ENCODE measurements at places on chromosomes 1 and 21.

GRCh38 chr21:44985441-44986401 lies 45.9 kb downstream of the SLX9 start:
- DNase-seq, result no peak

DNA sequence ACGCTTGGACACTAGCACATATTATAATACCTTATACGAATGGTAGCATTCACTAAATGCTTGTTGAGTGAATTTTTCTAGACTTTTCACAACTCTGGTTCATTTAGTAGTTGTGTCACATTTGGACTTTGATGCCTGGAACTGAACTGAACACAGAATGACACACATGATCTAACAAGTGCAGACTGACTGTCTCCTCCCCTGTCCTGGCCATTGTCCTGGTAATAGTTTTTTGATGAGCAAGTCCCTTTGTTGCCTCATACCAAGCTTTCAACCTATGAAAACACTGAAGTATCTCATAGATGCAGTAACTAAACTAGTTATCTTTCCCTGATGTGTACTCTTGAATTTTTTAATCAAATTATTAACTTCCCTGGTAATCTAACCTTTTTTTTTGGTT lies 66.4 kb downstream of the LRRC8D start:
- no peak for DNase-seq

GRCh38 chr1:55868026-55868425 lies 652.9 kb upstream of the USP24 start:
- DNase-seq, result no peak

DNA sequence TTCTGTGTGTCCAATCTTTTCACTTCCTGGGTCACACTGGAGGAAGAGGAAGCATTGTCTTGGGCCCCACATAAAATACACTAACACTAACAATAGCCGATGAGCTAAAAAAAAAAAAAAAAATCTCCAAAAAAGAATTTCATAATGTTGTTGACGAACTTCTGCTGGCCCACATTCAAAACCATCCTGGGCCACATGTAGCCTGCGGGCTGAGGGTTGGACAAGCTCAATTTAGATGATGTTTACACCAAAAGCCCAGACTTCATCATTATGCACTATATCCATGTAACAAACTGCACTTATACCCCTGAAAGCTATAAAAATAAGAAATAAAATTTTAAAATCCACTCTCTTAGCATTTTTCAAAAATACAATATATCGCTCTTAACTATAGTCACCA lies 187.8 kb upstream of the PTBP2 start:
- no peak for DNase-seq

DNA sequence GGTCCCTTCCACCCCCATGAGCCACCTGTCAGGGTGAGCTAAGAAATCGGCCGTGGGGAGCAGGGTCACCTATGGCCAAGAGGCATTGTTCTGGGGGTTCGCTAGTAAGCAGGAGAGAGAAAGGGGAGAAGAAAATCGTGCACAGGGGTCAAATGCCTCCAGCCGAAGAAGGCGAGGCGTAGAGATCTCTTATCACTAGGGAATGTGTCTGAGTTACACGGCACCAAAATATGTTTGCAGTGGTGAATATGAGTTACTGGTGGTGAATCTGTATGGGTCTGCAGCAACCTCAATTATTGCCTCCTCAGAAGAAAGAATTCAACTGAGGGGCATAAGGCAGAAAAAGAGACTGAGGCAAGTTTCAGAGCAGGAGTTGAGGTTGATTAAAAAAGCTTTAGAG lies 54.2 kb upstream of the RABGAP1L start:
- DNase-seq, result no peak

DNA sequence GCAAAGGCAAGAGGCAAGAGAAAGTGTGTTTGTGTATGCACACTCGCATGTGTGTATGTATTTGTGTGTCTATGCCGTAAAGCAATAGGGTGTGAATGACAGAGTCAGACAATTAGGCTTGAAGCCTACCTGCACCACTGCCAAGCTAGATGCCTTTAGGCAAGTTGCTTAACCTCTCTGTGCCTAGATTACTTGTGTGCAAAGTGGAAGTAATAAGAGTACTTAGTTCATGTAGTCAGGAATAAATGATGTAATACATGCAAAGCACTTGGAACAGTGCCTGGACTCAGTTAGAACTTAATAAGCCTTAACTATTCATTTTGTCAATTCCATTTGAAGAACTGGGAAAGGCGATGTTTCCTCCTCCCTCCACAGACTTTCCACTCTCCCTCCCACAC lies 31.7 kb downstream of the LAMB3 start:
- no peak for DNase-seq

DNA sequence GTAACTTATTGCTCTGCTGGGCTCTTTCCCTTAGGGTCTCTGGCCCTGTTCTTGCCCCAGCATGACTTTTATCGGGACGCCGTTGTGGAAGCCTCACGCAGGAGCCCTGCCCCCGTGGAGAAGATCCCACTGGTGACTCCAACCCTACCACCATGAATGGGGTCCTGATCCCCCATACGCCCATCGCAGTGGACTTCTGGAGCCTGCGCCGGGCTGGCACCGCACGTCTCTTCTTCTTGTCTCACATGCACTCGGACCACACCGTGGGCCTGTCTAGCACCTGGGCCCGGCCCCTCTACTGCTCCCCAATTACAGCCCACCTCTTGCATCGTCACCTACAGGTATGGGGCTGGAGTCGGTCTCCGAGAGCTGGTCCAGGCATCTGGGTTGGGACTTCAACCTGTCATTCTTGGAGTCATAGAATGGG lies 322 bp downstream of the DCLRE1B start:
- no peak for DNase-seq

DNA sequence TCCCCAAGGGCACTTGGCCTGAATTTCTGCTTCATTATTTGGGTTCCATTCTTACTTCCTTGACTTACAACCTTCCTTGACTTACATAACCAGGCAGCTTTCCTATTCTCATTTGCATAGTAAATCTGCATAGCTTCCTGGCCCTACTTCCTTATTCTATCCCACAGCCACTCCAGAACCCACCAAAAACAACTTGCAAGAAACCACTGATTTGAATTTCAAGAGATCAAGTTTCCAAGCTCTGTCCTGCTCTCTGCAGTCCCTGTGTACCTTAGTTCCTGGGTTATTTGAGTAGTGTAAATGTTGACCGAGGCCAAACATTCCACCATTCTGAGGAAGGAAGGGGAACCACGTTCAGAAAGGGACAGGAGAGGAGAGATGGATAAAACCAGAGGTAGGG lies 603.3 kb downstream of the PTPRC start:
- no peak for DNase-seq

DNA sequence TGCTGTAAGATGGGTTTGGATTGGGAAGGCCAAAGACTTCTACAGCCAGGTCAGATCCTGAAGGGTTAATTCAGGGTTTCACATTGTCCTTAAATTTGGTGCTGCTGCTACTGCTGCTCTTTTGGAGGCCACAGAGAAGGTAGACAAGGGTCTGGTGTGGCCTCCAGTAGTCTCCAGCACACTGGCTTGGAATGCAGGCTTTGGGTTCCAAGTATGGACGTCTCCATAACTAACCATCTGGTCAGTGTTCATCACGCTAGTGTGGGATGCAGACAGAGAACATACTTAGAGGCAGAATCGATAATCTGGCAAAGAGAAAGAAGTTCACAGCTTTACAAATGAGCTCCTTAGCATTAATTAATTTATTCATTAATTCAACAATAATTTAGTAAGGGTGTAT lies 154.1 kb downstream of the ZBTB18 start:
- DNase-seq, result no peak

DNA sequence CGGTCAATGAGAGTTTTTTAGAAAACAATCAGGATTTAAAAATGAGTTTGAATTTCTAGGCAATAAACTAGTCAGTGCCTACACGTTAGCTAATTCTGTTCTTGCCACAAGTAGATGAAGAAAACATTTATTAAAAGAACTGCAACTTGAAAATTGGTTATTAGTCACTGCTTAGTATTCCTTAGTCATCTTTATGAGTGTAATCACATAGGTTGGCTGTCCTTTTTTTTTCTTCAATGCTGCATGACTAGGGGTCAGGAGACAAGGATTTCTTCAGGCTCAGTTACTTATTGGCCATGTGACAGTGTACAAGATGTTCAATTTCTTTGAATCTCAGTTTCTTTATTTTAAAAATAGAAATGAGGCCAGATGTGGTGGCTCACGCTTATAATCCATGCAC lies 17.1 kb downstream of the SOAT1 start:
- DNase-seq, result peak; percentile 72

DNA sequence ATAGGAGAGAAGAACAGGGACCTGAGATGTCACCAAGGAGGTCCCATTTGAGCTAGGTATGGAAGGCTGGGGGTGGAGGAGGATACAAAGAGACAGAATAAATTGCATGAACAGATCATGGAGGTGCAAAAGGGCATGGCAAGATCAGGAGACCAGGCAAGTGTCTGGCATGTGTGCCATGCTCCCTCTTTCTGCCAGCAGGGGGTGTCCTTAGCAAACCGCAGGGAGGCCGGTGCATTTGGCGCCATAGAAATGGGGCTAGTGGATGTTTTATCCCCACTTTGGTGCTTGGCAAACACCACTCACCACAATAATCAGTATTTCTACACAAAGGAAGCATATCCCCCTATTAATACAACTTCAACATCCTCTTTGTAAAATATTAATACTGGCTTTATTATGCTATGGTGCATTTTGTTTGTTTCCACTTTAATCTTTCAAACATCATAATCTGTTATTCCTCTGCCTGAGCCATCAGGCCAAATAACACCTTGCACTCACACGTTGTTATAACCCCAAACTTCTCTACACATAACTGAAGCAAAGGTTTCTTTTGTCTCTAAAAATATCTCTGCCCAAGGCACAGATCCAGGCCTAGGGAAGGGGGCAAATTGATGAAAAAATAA lies 25.9 kb downstream of the S100A6 start:
- no peak for DNase-seq

DNA sequence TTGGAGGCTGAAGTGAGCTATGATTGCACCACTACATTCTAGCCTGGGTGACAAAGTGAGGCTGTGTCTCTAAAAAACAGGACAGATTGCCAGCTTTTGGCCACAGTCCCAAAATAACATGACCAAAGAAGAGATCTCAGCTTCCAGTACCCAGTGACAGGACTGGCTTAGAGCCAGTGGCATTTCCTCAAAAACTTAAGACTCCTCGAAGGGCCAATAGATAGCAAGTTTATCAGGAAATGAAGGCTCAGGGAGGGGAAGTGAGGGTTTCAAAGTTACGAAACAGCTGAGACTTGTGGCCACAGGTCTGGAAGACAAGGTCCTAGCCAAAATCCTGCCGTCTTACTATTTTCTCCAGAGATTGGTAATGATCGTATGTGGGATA lies 6.3 kb upstream of the TMEM39B start:
- DNase-seq, result no peak

GRCh38 chr1:212238552-212238951 lies 46.7 kb upstream of the PPP2R5A start:
- DNase-seq, result no peak

Measured in non-pigmented ciliary epithelial cell (primary cell).